Lower lobe of right lung (tissue), 2 donors: ENCODE measurements at places on chromosomes 4 and X. TPM values are rescaled to one million over a fixed set of nuclear protein-coding genes. Genes with fewer than 3 reads are reported as not detected.

The MSANTD1 gene
- 1.9 TPM for total RNA-seq

GRCh38 chr4:141028024-141028529, 105.2 kb downstream of the RNF150 start:
- H3K27ac ChIP-seq = no peak overlapping the region
- H3K27me3 ChIP-seq = no peaks in the 10 kb centered on the region
- no peak for DNase-seq
- no peaks in the 10 kb centered on the region for H3K4me1 ChIP-seq

GRCh38 chr4:4492161-4492847, 49.5 kb downstream of the STX18 start:
- no peak overlapping the region for H3K27ac ChIP-seq
- H3K36me3 ChIP-seq = no peaks in the 10 kb centered on the region
- H3K27me3 ChIP-seq = no peaks in the 10 kb centered on the region
- H3K4me1 ChIP-seq = peaks cover 8% of the 10 kb centered on the region
- H3K4me3 ChIP-seq = peak overlapping the region; percentile 17
- DNase-seq = no peak

GRCh38 chrX:69214463-69214862, 49.2 kb upstream of the PJA1 start:
- H3K4me3 ChIP-seq = no peak overlapping the region
- peaks cover 5% of the 10 kb centered on the region for H3K4me1 ChIP-seq
- no peak for DNase-seq
- H3K27me3 ChIP-seq = no peaks in the 10 kb centered on the region

- DNase-seq = no peak
- peaks cover 25% of the 10 kb centered on the region for H3K4me1 ChIP-seq
- peaks cover 21% of the 10 kb centered on the region for H3K36me3 ChIP-seq
- no peak overlapping the region for H3K4me3 ChIP-seq
Measured at GRCh38 chr4:24519649-24520048, 64.7 kb downstream of the DHX15 start.

DNA sequence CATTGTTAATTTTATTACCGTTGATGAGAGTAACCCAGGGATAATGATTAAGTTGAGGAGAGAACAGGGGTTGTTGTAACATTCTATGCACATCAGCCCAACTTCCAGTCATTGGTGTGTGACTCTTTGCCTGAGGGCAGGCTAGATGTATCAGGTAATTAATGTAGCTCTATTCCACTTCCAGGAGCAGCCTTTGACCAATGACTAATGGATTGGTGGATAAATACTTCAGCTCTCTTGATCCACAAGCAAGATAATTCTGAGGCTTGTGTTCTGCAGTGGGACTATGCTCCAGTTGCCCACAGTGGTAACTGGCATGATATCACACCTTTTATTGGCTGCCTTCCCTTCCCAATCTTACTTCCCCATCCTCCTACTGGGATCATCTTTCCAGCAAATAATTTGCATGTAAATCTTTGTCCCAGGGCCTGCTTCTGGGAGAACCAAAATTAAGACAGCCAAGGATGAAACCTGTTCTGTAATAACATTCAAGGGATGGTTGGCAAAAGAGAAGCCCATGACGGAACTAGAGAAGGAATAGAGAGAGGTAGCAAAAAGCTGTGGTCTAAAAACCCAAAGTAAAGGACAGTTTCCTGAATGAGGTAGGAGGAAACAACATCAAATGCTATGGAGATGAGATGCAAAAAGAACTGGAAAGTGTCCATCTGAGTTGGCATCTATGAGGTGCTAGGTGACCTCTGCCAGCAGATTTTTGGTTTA, 241.4 kb upstream of the RPS6KA3 start:
- no peak overlapping the region for H3K4me3 ChIP-seq
- DNase-seq = no peak
- no peaks in the 10 kb centered on the region for H3K4me1 ChIP-seq
- H3K27ac ChIP-seq = no peak overlapping the region

DNA sequence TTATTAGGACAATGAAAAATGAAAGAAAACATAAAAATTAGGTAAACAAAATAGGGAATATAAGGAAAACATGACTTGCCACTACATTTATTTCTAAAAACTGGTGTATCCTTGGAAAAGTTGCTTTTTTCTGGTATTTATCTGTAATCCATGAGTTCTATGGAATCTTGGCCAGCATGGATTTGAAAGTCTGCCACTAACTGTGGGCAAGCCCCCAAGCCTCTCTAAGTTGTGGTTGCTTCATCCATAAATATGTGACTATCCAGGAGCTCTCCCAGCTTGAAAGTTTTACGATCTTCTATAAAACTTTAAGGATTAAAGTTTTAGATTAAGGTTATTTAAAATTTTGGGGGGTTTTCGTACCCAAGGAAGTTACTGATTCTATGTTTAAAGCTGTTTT, 21.8 kb downstream of the RPS6KA3 start:
- H3K4me1 ChIP-seq = no peaks in the 10 kb centered on the region
- no peak overlapping the region for H3K4me3 ChIP-seq
- DNase-seq = no peak
- H3K27ac ChIP-seq = no peak overlapping the region
- H3K27me3 ChIP-seq = no peaks in the 10 kb centered on the region

DNA sequence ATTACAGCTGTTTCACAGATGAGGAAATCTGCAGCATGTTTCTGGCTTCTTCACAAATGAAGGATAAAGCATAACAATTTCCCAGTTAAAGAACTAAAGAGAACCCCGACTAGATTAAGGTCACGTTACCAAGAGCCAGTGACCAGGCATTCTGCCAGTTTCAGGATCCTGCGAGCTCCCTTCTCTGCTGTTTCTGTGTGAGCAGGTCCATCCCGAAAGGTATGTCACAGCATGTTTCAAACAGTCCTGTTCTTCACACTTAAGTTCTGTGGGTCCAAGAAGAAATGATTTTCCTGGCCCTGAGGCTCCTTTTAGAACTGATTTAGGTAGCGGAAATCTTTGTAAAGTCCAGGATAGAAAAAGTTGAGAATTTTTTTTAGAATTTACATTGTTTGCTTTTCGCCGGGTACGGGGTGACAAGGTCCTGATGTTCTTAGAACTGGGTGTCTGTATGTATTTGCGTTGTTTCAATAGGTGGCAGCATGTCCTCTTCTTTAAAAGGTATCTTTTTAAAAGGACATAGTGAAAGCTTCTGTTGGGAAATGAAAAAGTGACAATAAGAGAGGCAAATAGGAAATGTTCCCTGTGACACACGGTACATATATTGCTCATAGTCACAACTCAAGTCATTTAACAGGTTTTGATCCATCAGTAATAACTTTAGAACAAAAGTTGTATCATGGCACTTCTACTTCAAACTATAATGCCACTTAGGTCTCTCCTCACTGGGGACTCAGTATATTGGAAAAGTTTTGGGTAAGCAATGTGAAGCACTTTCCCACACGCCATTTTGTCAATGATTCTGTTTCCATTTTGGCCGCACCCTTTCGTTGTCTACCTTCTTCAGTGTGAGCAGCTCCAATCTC, 18.4 kb downstream of the IL21 start:
- no peak overlapping the region for H3K27ac ChIP-seq
- H3K27me3 ChIP-seq = no peaks in the 10 kb centered on the region
- DNase-seq = no peak
- no peaks in the 10 kb centered on the region for H3K36me3 ChIP-seq
- H3K4me1 ChIP-seq = peaks cover 3% of the 10 kb centered on the region

GRCh38 chrX:32269866-32270265, 941.5 kb downstream of the DMD start:
- H3K36me3 ChIP-seq = no peaks in the 10 kb centered on the region
- DNase-seq = no peak

DNA sequence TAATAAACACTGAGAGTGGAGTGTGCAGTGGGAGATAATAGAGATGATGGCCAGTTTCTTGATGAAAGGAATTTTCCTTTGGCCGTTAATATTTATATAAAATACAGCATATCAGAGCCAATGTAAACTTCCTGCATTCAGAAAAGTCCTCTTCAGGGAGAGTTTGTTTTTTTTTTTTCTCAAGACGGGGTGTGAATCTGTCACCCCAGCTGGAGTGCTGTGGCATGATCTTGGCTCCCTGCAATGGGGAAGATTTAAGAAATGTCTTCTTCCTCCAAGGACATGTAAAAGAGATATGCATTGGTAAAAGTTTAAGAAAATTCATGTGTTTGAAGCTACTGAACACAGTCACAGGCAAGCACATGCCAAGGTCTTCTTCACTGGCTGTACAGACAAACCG, 25.4 kb upstream of the TBC1D9 start:
- no peak for DNase-seq
- H3K4me1 ChIP-seq = no peaks in the 10 kb centered on the region
- H3K27me3 ChIP-seq = no peaks in the 10 kb centered on the region
- no peaks in the 10 kb centered on the region for H3K36me3 ChIP-seq
- H3K4me3 ChIP-seq = no peak overlapping the region
- H3K27ac ChIP-seq = no peak overlapping the region

The PCDH10 gene
- total RNA-seq = 0.71 TPM

GRCh38 chr4:185564349-185564748, 29.0 kb upstream of the PDLIM3 start:
- H3K4me1 ChIP-seq = peaks cover 20% of the 10 kb centered on the region
- no peak overlapping the region for H3K27ac ChIP-seq
- H3K36me3 ChIP-seq = no peaks in the 10 kb centered on the region
- no peak for DNase-seq
- no peaks in the 10 kb centered on the region for H3K27me3 ChIP-seq

The PABPC5 gene
- 1.6 TPM for total RNA-seq

DNA sequence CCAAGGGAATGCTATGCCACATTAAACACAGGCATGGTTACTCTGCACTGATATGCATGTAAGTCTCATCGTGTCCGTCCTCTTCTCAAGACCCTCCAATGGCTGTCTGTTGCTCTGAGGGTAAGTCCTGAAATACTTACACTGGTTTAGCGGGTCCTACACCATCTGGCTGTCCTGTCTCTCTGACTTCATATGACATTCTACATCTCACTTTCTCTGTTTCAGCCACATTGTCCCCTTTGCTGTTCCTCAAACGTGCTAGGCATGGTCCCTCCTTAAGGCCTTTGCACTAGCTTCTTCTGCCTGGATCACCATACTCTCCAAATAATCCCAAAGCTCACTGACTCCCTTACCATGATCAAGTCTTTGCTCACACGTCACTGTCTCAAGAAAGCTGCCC, 131.4 kb downstream of the PALLD start:
- H3K4me3 ChIP-seq = no peak overlapping the region
- H3K36me3 ChIP-seq = no peaks in the 10 kb centered on the region
- no peak overlapping the region for H3K27ac ChIP-seq

GRCh38 chr4:79682161-79682560, 274.1 kb upstream of the GK2 start:
- H3K36me3 ChIP-seq = no peaks in the 10 kb centered on the region
- H3K27ac ChIP-seq = no peak overlapping the region
- H3K4me1 ChIP-seq = no peaks in the 10 kb centered on the region

DNA sequence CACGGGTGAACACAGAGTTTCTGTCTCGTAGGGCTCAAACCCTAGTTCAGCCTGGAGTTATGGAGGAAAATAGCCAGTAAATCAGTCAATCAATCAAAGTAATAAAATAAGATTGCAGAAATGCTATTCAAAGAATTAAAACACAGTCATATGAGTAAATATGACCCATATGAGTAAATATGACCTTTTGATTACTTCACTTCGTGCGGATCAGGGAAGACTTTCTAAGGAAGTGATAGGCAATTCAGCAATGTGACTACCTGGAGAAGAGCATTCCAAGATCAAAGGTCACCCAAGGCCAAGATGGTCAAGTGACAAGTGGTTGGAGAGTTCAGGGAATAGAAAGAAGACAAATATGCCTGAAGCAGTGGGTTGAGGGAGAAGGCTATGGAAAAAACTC, 722.6 kb downstream of the ADGRL3 start:
- H3K4me1 ChIP-seq = peaks cover 8% of the 10 kb centered on the region
- DNase-seq = no peak
- H3K4me3 ChIP-seq = no peak overlapping the region
- H3K36me3 ChIP-seq = no peaks in the 10 kb centered on the region
- H3K27me3 ChIP-seq = no peaks in the 10 kb centered on the region

The NOCT gene
- total RNA-seq = 2.8 TPM

DNA sequence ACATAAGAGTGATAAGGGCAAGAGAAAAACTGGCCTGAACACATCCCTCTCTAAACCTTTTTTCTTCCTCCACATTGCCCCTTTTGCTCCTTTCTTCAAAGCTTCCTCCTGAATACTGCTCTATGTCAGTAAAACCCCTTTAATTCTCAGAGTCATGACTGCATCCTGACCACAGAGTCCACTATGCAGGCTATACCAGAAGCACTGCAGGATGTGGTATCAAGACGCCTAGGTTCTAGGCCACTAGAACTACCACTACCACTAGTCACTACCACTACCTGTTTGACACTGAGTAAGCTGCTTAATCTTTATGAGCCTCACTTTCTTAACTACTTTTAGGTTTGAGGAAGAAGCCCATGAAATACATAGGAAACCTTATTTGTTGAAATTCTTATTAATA, 38.7 kb downstream of the ARHGEF9 start:
- no peaks in the 10 kb centered on the region for H3K36me3 ChIP-seq
- peaks cover 9% of the 10 kb centered on the region for H3K4me1 ChIP-seq
- no peaks in the 10 kb centered on the region for H3K27me3 ChIP-seq
- no peak for DNase-seq
- no peak overlapping the region for H3K4me3 ChIP-seq

The PF4V1 gene
- total RNA-seq = not detected

DNA sequence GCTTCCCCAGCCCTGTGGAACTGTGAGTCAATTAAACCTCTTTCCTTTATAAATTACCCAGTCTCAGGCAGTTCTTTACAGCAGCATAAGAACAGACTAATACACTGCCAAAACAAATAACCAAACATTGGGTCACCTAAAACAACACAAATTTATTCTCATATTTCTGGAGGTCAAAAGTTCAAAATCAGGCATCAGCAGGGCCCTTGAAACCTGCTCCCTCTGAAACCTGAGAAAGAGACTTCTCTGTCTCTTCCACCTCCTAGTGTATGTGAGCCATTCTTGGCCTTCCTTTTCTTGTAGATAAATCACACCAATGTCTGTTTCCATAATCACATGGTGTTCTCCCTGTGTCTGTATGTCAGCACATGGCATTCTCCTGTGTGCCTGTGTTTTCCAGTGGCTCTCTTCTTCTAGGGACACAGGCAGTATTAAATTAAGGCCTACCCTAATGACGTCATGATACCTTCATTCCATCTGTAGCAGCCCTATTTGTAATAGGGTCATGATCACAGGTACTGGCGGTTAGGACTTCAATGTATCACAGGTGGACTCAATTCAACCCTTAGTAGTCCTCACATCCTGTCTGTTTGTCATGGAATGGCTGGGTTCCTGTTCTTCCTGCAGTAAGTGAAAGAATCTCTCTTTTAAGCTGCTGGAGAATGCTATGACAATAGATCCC, 147.3 kb upstream of the CLNK start:
- no peaks in the 10 kb centered on the region for H3K36me3 ChIP-seq
- H3K4me1 ChIP-seq = no peaks in the 10 kb centered on the region

DNA sequence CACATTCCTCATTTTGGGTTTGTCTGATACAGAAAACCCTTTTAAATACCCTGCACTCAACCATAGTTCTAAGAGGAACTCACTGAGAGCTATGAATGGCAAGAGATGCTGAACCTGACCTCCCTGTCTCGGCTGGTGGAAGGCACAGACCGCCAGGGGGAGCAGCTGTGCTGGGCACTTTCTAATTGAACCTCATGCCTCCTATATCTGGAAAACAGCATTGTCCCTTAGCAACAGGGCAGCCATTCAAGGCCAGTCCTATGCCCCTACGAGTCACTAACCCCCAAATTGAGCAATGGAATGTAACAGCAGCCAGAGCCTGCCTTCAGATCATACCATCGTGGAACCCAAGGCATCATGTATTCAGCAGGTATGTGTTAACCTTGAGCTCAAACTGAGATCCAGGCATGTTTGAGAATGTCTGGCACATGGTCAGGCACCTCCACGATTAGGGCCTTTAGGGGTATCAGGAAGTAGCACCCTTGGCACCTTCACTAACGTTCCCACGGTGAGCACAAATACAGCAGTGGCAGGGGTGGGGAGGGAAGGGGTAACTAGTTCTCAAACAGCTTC, 5.1 kb downstream of the USP27X start:
- no peak overlapping the region for H3K4me3 ChIP-seq
- H3K4me1 ChIP-seq = peaks cover 6% of the 10 kb centered on the region
- H3K27ac ChIP-seq = no peak overlapping the region
- no peaks in the 10 kb centered on the region for H3K36me3 ChIP-seq
- peak; percentile 73 for DNase-seq
